Cardiac muscle cell (in vitro differentiated cells and primary cell): ENCODE measurements at places on chromosomes 7 and 10. TPM values are rescaled to one million over a fixed set of nuclear protein-coding genes. Genes with fewer than 3 reads are reported as not detected.
A peak's percentile ranks its signal among the peaks of the same experiment; 100 is the strongest.

Gene XPNPEP1
- 68.1 and 87.1 TPM in 2 replicates for polyA plus RNA-seq

DNA sequence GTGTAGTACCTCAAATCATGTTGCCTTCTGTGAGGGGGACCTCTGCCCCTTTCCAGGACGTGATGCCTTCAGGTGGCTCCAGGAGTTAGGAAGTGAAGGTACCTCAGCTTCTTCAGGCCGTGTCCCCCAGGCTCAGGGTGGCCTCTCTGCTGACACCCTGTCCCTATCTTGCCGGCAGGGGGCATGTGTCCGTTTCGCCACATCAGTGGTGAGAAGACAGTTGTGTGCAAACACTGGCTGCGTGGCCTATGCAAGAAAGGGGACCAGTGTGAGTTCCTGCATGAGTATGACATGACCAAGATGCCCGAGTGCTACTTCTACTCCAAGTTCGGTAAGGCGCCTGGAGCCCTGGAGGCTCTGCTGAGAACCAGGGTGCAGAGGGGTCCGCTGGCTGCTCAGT lies 9.2 kb downstream of the CPSF4 start:
- DNase-seq: no peak

Gene CLEC2L
- polyA plus RNA-seq: 0.16 and 0.26 TPM in 2 replicates

Gene FAM25G
- not detected in 2 replicates for polyA plus RNA-seq

GRCh38 chr10:131089150-131089549 lies 222.4 kb downstream of the TCERG1L start:
- DNase-seq: no peak

GRCh38 chr7:45718464-45719330 lies 144.5 kb downstream of the ADCY1 start:
- DNase-seq: no peak

GRCh38 chr10:12333380-12334185 lies 15.8 kb upstream of the CAMK1D start:
- DNase-seq: no peak

Gene FEZF1
- not detected in 2 replicates for polyA plus RNA-seq

Gene PKD2L1
- not detected in 2 replicates for polyA plus RNA-seq

- peak; percentile 80 for DNase-seq
Measured at GRCh38 chr10:63236113-63236935, 103.2 kb downstream of the NRBF2 start.

Gene PLEKHS1
- polyA plus RNA-seq: not detected in 2 replicates

DNA sequence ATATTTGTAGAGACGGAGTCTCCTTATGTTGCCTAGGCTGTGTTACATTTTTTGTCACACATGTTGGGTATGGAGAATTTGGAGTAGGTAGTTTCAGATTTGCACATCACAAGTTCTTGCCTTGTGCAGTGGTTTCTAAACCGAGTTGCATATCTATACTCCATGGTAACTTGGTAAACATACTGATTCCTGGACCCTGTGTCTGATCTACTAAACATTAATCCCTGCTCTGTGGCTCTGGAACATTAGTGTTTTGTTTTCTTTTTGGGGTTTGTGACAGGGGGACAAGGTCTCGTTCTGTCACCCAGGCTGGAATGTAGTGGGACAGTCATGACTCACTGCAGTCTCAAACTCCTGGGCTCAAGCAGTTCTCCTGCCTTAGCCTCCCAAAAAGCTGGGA lies 24.7 kb downstream of the AUTS2 start:
- no peak for DNase-seq

DNA sequence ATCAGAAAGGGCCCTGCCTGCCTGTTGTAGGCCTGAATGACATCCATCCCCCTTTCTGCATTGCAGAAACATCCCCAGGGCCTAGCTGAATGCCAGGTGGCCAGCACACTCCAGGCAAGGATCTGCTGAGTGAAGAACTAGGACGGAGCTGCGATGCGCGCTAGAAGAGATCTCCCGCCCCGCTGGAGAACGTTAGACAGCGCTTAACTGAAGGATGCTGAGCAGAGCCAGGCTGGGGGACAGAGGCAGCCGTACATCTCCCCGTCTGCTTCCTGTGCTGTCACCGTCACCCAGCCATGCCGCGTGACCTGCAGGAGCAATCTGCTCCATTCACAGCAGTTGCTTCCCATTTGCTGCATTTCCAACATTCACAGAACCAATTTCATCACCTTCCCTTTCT lies 73.3 kb downstream of the FAM53B start:
- no peak for DNase-seq

GRCh38 chr10:58157076-58157766 lies 110.5 kb downstream of the IPMK start:
- DNase-seq: no peak

DNA sequence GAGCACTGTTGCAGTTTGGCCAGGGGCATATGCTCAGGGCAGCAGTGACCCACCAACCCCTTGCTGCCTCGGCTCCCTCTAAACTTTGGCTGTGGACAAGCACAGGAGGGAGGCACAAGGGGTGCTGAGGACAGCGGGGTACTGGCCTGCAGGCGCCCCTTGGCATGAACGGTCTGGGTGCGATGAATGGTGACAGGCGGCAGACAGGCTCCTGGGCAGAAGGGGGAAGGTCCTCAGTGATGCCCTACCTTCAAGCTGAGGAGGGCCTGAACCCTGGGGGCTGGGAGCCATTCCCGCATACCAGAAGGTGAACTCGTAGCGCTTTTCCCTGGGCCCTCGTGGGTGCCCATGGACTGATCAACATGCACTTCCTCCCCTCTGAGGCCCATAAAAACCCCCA lies 567.1 kb downstream of the GRM8 start:
- DNase-seq: no peak

Gene MBL2
- not detected in 2 replicates for polyA plus RNA-seq

GRCh38 chr10:19702215-19702614 lies 114.0 kb upstream of the PLXDC2 start:
- peak; percentile 60 for DNase-seq

DNA sequence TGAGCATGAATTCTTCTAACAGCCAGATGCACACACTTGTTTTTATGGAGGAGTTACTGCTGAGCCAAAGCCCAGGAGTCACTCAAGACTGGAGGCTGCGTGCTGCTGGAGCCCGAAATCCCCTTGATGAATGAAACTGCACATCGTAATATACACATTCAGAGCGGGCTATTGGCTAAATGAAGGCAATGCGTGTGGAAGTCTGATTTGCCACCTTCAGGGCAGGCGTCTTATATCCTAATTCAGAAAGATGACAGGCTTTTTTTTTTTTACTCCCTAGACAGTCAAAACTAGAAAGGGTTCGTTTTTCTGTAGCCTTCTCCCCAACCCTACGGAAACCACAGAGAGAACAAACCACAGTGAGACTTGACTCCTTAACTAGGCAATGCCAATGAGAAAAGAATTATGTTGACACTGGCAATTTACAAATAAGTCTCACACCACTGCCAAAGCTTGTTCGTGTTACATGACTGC lies 227.2 kb upstream of the KLF14 start:
- peak; percentile 76 for DNase-seq

GRCh38 chr7:70752794-70753241 lies 379.1 kb upstream of the GALNT17 start:
- peak; percentile 48 for DNase-seq

- DNase-seq: no peak
Measured at GRCh38 chr10:1548146-1548545, 189.2 kb downstream of the ADARB2 start.

GRCh38 chr7:159144758-159145489 lies at the start of gene VIPR2:
Gene VIPR2 (minus strand): TSS chr7:159144867. CDS start chr7:159144771, 96 bp downstream.
- DNase-seq: no peak

GRCh38 chr10:55519264-55519663 lies 718.2 kb upstream of the PCDH15 start:
- no peak for DNase-seq

DNA sequence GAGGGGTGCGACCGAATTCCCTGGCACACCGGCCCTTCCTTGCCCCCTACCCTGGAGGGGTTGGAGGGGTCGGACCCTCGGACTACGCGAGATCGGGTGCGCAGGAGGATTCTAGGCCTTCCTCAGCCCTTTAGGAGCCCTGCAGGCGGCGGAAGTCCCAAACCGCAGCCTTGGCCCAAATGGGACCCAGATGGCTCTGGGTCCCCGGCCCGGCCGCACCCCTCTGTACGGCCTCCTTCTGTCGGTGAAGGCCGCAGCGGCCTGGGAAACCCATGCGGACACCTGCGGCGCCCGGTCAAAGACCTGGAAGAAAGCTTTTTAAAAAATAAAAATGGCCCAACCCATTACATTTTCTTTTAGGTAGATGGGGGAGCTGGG lies 2.4 kb upstream of the VAX1 start:
- no peak for DNase-seq
